ENCODE measurements at places on chromosomes 16 and 17. TPM values are rescaled to one million over a fixed set of nuclear protein-coding genes. Genes with fewer than 3 reads are reported as not detected.

DNA sequence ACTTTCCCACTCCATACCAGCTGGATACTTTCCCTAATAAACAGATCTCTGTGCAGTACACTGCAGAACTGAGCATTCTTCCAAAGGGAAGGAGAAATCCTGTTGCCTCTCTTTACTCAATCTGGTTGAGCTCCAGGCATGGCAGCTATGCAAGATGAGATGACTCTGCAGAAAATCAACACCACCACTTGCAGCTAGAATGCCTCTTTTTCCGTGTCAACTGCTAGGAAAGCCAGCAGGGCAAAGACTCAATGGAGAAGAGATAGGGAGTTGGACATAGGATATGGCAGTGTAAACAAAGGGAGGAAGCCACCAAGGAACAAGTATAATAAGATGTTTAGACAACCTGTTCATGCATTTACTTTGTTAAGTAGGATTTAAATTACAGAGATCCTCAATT lies 40.4 kb upstream of the CORO6 start:
- no peak for DNase-seq

DNA sequence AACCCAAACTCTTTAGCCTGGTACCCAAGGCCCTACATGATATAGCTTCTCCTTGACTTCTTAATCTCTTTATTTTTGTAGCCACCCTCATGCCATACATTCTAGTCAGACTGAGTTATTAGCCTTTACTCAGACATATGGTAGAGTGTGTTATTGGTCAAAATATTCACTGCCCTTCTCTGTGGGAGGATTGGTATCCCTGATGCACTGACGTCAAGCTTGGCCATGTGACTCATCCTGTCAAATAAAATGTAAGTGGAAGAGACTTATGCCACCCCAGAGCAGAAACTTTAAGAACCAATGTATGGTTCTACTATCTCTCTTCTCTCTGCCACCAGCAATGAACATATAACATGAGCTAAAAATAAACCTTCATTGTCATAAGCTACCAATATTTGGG lies 12.2 kb upstream of the BEAN1 start:
- no peak for DNase-seq

DNA sequence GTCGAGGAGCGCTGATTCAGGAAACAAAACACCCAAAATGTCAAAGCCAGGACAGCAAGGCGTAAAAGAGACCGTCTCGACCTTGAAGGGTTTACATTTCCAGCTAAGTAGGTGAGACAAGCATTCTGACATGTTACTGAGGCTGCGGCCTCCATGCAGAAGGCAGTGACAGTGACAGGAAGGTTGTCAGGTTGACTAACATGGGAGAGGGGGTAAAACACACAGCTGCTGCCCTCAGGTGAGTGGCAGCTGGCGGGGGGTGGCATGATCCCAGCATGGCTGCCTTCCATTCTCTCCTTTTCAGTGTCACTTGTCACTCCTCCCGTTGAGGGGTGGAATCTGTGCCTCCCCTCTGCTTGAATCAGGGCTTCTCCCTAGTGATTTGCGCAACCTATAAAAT lies 31.9 kb upstream of the CRHR1 start:
- no peak for DNase-seq

- DNase-seq: no peak
Observed at GRCh38 chr16:21646721-21647561, 5.5 kb downstream of the IGSF6 start.

- no peak for DNase-seq
Observed at GRCh38 chr17:35313875-35314409, 59.5 kb downstream of the SLFN11 start.

- no peak for DNase-seq
Observed at GRCh38 chr17:10337976-10338375, 34.8 kb downstream of the MYH13 start.

- no peak for DNase-seq
Observed at GRCh38 chr16:9232102-9232770, 140.8 kb downstream of the HAPSTR1 start.

- DNase-seq: no peak
Observed at GRCh38 chr17:47896672-47897490, 845 bp downstream of the SP2 start.

- DNase-seq: no peak
Observed at GRCh38 chr17:35129154-35129972, 7.9 kb downstream of the FNDC8 start.

Gene CHST6
- total RNA-seq: 1.1 TPM

Gene ST6GALNAC1
- total RNA-seq: 0.52 TPM

Gene WNT3
- 1.9 TPM for total RNA-seq
